ENCODE measurements at places on chromosomes 16 and 17.
A peak's percentile ranks its signal among the peaks of the same experiment; 100 is the strongest.

DNA sequence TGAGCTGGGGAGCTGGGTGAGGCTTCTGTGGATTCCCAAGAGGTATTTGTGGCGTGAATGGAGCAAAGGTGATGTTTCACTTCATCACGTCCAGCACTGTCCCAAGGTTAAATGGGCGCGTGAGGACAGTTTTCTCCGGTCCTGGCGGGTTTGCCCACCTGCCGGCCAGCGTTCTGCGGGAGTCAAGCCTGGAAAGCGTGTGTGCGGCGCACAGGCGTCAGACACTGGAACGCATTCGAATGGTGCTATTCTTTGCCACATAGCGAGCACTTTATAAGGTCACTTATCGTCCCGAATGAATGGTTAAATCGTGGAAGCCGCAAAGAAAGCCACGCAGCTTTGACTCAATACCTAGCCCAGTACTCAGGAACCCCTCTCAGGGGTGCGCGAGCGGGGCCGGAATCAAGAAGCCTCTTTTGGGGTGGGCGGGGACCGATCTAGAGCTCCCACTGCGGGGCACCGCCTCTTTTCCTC is 446 bp upstream of the PSMD11 start:
- DNase-seq, result no peak

DNA sequence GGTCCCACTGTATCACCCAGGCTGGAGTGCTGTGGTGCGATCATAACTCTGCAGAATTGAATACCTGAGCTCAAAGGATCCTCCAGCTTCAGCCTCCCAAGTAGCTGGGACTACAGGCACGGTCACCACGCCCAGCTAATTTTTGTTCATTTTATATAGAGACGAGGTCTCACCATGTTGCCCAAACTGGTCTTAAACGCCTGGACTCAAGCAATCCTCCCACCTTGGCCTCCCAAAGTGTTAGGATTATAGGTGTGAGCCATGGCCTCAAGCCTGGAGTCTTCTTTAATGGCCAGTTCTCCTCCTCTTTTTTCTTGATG is 484 bp downstream of the CD300LB start:
- no peak for DNase-seq

GRCh38 chr17:40751065-40751464 is 4.1 kb downstream of the KRT25 start:
- DNase-seq, result no peak

DNA sequence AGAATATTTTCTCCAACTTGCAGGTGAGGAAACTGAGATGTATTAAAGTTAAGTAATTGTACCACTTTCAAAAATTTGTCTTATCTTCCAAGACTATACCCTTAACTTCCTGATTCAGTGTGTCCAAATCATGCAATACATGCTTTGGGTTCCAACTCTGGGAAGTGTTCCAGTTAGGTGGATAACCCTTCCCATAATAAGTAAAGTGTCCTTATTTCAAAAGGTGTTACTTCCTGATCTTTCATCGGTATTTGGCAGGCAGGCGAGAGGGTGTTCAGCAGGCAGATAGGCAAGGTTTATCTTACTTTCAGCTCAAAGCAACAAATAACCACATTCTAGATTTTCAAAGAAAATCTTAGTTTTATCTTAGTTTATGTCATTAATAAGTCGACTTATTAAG is 46.3 kb upstream of the ARHGAP44 start:
- no peak for DNase-seq

GRCh38 chr17:17934806-17935205 is 37.4 kb downstream of the TOM1L2 start:
- no peak for DNase-seq

DNA sequence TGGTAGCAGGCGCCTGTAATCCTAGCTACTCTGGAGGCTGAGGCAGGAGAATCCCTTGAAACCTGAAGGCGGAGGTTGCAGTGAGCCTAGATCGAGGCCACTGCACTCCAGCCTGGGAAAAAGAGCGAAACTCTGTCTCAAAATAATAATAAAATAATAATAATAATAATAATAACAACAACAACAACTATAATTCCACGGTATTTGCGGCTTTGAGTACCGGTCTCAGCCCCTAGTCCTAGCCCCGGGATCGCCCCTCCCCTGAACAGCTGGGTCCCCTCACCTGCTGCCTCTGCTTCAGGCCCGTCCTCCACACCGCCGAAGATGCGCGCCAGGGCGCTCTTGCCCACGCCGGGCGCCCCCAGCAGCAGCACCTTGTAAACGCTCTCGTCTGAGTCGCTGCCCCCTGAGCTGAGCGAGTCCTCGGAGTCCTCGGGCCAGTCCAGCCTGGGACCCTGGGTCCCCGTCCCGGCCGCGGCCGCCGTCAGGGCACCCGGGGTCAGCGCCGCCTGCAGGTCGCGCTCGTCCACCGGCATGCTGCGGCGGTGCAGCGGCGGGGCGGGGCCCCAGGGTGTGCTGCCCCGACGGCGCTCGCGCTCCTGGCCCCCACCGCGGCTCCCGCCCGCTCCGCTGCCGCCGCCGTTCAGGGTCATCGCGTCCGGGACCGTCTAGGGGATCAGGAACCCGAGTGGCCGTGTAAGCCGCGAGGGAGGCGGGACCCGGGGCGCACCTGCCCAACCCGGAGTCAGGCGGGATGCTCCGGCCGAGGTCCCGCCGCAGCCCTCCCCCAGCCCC is 611 bp downstream of the RRAD start:
- DNase-seq, result peak; percentile 32

- DNase-seq, result no peak
Observed at GRCh38 chr17:55175788-55176427, 88.9 kb upstream of the HLF start.

DNA sequence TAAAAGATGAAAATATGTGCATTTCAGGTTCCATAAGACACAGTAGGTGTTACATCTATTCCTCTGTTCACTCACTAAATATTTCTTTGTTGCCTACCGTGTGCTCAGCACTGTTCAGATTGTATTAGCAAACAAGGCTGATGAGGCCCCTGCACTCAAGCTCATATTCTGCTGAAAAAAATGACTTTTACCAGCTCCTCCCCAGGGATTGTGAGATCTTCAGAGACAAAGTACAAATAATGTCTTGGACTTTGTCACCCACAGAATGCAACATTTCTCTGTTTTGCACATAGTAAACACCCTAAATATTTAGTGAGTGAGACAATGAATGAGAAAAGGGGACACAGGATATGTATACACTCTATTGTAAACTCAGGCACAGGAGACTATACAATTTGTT is 21.9 kb upstream of the MYOCD start:
- DNase-seq, result no peak

DNA sequence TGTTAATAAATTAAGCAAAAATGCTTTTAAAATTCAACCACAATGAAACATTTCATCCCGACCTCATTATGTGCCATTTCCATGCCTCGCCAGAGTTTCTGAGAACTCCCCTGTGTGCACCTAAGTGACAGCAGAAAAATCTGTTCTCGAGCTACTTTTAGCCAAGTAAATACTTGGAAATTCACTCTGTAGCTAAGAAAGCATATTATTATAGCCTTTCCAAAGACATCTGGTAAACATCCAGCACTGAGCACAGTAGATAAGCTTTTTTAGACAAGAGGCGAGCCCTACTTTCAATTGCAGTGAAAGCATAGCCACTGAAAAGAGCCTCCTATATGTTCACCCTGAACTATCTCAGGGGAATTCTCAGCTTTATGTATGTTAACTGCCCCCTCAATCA is 242.8 kb upstream of the PSMD7 start:
- DNase-seq, result no peak

GRCh38 chr16:56352351-56353053 is 72.8 kb downstream of the AMFR start:
- DNase-seq, result no peak

DNA sequence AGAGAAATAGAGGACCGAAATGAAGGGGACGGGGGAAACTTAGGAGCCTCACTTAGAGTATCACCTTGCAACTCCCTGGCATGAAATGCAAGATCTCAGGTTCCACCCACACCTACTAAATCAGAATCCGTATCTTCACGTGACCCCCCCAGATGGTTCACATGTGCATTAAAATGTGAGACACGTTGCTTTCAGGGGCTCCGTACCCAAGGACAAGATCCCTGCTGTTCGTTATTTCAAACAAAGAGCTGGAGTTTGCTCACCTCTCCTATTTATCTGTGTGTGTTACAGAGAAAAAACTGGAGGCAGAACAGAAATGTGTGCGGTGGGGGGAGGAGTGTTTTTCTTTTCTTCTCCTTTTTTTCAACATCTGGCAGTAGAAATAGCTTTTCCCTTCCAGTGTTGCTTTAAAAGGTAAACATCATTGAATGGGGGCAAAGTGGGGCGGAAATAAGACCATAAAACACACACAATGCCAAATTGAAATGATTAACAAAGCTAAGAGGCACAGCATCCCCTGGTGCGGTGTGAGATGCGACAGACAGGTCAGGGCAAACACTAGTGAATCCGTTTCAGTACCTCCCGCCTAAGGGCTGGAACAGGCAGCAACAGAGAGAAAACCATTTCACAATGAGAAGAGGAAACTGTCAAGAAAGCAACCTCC is 145.4 kb downstream of the SOX9 start:
- DNase-seq, result no peak

- no peak for DNase-seq
Observed at GRCh38 chr16:16120382-16121184, 102.7 kb downstream of the ABCC6 start.

DNA sequence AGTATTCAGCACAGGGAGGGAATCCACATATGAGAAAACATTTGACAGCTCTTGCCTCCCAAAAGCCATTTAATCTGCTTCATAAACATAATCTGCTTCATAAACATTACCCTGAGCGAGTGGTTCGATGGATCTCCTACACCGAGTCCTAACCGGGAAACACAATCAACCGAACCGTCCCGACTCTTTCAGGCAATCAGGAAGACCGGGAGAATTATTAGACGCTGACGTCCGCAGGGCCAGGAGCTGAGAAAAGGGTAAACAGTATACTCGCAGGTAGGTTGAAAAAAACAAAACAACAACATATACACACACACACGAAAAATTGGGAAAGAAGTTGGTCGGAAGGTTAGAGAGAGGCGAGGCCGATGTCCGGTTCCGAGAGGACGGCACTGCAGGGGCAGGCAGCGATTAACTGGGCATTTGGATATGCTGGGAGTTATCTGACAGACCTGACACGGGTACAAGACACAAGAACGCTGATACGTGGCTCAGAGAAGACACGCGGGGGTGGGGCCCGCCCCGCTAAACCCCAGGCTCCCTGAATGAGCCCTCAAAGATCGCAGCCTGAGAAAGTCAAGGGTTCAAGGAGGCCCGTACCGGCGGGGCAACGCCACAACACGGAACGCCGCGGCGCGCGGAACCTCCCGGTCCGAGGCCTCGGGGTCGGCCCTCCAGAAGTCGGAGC is 585 bp downstream of the AP1G1 start:
- no peak for DNase-seq

DNA sequence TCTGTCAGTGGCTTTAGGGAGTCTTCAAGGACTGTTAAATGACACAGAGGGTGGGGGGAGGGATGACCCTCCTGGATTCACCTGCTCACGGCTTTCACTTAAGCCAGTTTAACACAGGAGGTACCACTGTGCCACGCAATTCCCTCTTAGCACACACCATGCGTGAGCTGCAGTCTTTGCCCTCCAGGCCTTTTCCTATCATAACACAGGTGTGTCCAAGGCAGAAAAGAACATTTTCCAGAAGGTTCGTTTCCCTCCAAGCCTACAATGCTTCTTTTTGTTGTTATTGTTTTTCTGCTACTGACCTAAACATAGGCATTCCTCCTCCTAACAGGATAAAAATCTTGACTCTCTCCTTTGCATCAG is 1.1 kb downstream of the ZFHX3 start:
- DNase-seq, result no peak

DNA sequence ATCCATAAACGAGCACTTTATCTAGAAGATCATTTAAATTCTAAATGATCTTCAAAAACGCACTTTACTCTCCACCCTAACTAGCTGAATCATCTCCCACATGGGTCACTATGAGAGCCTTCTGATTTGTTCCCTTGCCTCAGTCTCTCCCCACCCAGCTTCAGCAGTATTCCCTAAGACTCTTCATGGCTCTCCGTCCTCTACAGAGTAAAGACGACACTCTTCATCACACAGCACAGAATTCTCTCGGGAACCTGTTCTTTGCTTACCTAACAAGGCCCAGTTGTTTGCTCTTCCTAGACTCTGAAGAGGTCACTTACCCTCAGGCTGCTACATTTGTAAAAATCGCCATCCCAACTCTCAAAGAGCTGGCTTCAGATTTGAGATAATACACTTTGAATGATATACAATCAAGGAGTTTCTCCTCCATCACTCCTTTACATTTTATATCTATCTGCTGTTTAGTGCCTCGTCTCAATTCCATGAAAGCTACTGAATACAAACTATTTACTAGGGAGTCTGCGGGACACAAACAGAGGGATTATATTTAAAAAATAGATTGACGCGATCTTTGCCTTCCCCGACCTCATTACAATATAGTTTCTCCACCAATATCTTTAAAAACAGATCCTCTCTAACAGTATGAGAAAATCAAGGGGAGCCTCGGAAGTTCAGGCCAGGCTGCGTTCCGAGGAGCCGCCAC is 511 bp upstream of the LIG3 start:
- no peak for DNase-seq

Measured in activated CD4-positive, alpha-beta T cell treated with anti-CD3 and anti-CD28 coated beads, Interleukin-2, amount 50 U/mL, for 1 hour (primary cell).